ENCODE measurements at places on chromosomes 3 and 15. TPM values are rescaled to one million over a fixed set of nuclear protein-coding genes. Genes with fewer than 3 reads are reported as not detected.

DNA sequence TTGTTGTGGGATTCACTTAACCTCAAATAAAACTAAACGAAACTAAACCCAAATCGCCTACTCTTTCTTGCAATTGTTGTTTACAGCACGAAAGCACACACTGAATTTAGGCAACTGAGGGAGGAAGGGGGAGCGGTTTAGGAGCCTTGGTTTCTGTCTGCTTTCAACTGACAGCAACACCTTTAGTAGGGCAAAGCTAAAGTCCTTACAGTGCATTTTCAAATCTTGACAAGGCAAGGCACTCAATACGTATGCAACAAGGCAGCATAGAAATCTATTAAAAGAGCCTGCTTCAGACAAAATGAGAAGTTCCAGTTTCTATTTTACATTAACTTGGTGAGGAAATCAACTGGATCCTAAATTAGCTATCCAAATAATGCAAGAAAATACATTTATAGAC is 174.6 kb downstream of the CHST2 start:
- DNase-seq, result no peak

- peak; percentile 9 for DNase-seq
These were observed 30.3 kb downstream of the ARL14 start for GRCh38 chr3:160707187-160707794.

GRCh38 chr3:20772869-20773268 is 586.9 kb upstream of the SGO1 start:
- no peak for DNase-seq

DNA sequence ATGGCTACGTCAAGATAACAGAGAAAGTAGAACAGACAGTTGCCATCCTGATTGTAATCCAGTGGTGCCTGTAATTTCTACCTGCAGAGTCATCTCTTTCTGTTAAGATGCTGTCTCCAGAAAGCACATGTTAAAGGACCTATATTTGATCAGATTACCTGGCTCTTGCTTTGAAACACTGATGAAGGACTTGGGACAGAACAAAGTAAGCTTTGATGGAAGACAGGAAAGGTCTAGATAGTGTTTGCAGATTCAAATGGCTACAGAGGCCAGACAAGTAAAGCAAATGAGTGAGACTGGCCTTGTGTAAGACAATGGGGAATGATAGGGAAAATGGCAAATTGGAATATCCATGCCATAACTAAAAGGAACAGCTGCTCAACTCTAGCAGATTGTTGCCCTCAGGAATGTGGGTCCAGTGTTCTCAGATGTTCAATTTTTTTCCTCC is 1.8 kb upstream of the GSK3B start:
- no peak for DNase-seq

GRCh38 chr3:99839613-99840012 is 22.0 kb downstream of the CMSS1 start:
- no peak for DNase-seq

GRCh38 chr3:880371-880770 is 212.5 kb upstream of the CNTN6 start:
- DNase-seq, result no peak

- no peak for DNase-seq
These were observed 640.5 kb upstream of the GOLIM4 start for GRCh38 chr3:168736202-168736601.

TOP2B gene
- 34.7 TPM for polyA plus RNA-seq

LRRC34 gene
- polyA plus RNA-seq, result 0.43 TPM

SRGAP3 gene
- 6.2 TPM for polyA plus RNA-seq

All from keratinocyte (primary cell).